ENCODE measurements at places on chromosomes 16 and 17. TPM values are rescaled to one million over a fixed set of nuclear protein-coding genes. Genes with fewer than 3 reads are reported as not detected.

GRCh38 chr17:60971515-60972369 lies 294.1 kb downstream of the BCAS3 start:
- DNase-seq: peak; percentile 30

DNA sequence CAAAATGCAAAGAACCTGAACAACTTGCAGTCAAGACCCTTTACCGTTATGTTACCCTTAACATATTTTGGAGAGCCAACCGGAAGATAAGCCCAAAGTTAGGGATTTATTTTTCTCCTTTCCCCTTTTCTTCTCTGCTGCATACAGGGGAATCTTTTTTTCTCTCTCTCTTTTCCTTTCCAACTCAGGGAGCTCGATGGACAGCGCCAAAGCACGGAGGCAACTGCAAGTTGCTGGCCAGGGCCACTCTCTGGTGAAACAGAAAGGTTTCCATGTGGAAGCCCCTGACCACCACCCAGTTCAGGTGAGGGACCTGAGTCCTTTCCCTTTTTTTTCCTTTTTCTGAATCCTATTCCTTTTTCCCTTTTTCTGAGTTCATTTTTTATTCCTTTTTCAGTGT lies 98.8 kb upstream of the COX10 start:
- DNase-seq: no peak

RDM1 gene
- polyA plus RNA-seq: 0.33 TPM

VAT1 gene
- polyA plus RNA-seq: 217 TPM

DNA sequence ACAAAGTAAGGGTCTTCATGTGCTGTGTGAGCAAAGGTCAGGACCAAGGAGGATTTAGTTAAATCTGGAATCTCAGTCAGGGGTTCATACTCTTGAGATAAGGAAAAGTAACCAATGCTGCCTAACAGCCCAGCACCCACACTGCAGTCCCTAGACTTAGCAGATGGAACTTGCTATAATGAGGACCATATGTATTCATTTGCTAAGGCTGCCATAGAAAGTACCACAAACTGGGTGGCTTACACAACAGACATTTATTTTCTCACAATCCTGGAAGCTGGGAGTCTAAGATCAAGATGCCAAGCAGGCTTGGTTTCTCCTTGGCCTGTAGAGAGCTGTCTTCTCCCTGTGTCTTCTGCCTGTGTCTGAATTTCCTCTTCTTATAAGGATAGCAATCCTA lies 20.8 kb downstream of the ZP2 start:
- no peak for DNase-seq

GRCh38 chr16:85903559-85903958 lies 4.6 kb downstream of the IRF8 start:
- no peak for DNase-seq

DNA sequence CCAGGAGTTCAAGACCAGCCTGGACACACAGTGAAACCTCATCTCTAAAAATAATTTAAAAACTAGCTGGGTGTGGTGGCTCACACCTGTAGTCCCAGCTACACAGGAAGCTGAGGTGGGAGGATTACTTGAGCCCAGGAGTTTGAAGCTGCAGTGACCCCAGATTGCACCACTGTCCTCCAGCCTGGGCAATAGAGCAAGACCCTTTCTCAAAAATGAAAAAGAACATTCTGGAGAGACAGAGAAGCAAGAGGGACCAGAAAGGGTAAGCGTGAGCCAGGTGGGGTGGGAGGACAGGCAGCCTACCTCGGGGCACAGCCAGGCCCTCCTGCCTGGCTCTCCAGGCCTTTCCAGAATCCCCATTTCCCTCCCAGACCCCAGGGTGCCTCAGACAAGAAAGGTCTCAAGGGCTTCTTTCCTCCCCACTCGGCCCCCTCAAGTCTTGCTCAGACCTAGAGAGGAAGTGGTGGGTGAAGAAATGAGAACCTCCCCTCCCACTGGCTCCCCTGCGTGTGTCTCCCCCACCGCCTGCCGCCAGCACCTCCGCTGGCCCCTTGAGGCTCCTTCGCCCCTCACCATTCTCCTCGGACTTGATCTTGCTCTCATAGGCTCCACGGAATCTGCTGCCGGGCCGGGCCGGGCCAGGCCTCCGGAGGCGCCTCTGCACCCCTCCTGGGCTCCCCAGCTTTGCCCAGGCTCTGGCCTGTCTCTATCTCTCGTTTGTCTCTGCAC lies 503 bp downstream of the C16orf54 start:
- DNase-seq: no peak

- DNase-seq: no peak
These were observed 10.1 kb upstream of the CD300LF start for GRCh38 chr17:74722782-74723181.

EARS2 gene
- 9.5 TPM for polyA plus RNA-seq

GRCh38 chr16:86052115-86052670 lies 153.2 kb downstream of the IRF8 start:
- no peak for DNase-seq

GRCh38 chr17:47279062-47279801 lies 25.6 kb downstream of the ITGB3 start:
- peak; percentile 55 for DNase-seq

GP1BA gene
- 0.04 TPM for polyA plus RNA-seq

- DNase-seq: no peak
These were observed 515 bp upstream of the GOSR2 start for GRCh38 chr17:46922487-46922803.

DNA sequence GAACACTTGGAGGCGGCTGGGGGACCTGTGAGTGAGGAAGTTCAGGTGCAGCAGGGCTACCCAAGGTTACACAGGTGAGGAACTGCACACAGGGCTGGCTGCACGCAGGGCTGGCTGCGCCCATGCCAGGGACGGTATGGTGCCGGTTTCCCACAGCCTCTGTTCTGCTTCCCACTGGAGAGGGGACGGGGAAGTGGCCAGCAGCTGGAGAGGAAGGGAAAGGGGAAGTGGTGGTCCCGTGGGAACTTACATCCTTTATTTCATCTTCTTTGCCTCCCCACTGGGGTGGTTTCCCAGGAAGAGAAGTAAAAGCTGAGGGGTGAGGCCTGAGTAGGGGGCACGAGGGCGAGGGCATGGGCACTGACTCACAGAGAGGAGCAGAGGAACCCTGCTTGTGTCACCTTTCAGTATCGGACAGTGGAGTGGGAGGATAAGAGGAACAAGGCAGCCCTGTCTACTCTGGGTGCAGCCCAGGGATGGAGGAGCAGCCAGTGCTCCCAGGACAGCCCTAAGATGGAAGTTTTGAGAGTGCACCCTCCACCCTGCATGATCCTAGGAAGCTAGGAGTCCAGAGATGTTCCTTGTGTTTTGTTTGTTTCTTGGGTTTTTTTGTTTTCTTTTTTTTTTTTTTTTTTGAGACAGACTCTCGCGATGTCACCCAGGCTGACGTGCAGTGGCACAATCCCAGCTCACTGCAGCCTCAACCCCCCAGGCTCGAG lies 25.5 kb upstream of the CDH1 start:
- DNase-seq: no peak

DNA sequence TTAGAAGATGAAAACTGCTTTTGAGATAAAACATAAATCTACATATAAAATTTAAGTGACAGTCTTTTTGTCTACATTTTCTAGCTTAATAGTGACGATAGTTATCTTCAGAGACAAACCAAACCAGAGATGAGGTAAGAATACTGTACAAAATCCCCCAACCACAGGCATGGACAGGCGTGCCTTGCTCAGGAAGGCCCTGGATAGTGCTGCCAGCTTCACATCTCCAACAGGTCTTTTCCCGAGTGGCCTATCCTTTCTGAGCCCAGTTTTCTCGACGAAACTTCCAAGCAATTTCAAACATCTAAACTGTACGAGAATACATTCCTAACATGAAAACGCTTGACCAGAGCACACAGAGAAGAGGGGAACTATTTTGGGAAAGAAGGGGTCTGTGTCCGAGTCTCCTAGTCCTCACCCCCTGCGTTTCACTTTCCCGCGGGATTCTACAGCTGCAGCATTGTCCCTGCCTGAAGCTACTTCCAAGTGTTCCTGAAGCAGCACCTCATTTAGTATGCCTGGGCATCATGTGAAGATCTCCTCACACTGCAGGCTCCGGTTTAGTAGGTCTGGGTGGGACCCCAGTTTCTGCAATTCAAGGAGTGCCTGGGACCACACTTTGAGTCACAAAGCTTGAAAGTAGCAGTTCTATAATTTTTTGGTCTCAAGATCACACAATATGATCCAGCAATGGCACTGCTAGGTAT lies 37.8 kb downstream of the GNA13 start:
- DNase-seq: no peak

All from ovary (tissue), 10 donors.